Stimulated activated naive CD8-positive, alpha-beta T cell treated with anti-CD3 and anti-CD28 coated beads, Interleukin-15, Interleukin-2, amounts not matched to agents 100 U/mL and 50 U/mL, for 24 hours (primary cell): ENCODE measurements at places on chromosomes 12 and 14.

DNA sequence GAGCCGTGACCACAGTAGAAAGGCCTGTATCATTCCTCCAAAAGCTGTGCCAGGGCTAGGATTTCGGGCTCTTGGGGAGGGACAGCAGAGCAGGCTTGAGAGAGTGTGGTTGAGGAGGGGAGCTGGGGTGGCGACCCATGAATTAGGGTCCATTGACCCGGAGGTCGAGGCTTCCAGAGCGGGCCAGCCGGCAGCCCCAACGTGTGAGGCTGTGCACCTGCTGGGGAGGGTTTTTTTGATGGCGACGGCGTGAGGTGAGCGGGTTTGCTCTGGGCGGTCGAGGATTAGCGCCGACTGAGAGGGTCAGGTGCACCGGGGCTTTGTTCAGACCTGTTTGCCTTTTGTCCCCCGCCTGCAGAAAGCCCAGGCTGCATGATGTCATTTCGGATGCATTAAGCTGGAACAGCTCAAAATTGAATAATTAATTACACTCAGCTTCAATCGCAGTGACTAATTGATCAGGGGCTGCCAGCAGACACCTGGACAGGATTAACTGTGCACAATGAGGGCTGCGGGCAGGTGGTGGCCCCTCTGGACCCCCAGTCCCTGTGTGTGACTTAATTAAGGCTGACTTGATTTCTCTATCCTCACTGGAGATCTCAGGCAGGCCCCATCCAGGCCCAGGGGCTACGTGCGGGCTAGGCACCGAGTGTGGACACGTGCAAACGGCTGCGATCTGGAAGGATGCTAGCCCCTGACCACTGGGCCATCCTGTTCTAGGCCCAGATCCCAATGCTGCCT, 42.1 kb upstream of the MEG3 start:
- DNase-seq: no peak

DNA sequence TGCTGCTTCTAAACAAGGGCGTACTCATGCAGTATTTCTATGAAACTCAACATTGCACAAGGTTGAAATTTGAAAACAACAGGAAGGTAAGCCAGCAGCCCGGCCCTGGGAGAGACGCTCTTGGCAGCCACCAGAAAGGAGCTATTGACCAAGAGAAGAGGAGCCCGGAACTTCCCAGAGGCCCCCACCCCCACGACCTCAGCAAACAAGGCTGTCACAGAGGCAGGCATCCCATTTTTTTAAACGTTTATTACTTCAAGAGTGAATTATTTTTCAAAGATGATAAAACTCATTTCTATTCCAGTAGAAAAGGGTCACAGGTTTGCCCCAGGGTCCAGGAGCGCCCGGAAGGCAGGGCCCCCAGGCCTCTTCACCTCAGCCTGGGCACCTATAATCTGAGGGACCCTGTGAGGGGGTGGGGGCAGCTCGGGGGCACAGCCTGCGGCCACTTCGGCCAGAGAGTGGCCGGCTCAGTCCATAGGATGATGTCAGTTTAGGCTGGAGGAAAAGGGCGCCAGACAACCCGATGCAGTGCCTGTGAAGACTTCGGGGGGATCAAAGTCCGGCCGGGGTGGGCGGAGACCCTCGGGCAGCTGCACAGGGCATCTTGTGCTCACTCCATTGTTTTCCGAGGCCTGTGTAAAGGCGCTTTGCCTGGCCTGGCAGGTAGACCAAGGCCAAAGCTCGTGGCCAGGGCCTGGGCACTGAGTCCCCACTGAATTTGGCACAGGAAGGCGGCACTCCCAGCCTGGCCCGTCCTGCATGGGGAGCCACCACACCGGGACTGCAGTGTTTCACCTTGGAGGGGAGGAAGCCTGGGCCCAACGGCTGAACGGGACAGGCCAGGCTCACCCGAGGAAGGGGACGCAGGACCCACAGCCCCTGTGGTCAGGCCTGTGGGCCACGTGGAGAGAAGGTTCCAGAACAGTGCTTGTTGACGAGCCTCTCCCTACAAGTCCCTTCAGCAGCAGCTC, 86.0 kb downstream of the SCARB1 start:
- DNase-seq: no peak

DNA sequence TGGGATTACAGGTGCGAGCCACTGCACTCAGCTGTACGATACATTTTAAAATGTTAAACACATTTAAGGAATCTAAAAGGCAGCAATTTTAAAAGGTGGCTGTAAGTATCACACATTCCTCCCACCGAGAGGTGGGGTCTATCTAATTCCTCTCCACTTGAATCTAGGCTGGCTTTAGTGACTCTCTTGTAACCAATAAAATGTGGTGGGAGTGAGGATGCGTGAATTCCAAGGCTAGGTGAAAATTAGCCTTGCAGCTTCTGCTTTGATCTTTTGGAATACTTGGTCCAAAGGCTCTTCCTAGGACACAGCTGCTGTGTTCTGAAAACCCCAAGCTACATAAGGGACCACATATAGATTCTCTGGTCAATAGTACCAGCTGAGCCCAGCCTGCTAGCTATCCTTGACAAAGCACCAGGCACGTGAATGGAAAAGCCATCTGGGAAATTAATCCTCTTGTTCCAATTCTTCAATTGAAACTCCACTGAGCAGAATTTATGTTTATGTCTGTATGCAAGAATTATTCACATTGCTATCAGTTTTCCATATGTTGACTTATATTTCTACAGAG, 8.8 kb upstream of the GPRC5D start:
- no peak for DNase-seq

DNA sequence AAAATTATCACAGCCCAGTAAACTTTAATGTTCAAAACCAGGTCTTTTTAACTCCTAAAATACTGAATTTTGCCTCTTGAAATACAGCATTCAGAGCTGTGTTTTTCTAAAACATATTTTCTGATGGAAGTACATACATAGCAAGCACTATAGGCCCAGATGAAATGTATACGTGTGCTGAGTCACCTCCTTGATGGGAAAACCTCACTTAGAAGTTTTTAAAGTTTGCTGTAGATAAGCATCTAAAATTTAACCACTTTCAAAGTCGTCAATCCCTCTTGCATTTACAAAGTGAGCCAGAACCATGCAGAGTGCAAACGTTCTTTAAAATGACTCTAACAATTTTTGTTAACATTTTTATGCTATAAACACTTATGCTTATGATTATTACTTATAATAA, 618.8 kb downstream of the RPS29 start:
- DNase-seq: no peak

DNA sequence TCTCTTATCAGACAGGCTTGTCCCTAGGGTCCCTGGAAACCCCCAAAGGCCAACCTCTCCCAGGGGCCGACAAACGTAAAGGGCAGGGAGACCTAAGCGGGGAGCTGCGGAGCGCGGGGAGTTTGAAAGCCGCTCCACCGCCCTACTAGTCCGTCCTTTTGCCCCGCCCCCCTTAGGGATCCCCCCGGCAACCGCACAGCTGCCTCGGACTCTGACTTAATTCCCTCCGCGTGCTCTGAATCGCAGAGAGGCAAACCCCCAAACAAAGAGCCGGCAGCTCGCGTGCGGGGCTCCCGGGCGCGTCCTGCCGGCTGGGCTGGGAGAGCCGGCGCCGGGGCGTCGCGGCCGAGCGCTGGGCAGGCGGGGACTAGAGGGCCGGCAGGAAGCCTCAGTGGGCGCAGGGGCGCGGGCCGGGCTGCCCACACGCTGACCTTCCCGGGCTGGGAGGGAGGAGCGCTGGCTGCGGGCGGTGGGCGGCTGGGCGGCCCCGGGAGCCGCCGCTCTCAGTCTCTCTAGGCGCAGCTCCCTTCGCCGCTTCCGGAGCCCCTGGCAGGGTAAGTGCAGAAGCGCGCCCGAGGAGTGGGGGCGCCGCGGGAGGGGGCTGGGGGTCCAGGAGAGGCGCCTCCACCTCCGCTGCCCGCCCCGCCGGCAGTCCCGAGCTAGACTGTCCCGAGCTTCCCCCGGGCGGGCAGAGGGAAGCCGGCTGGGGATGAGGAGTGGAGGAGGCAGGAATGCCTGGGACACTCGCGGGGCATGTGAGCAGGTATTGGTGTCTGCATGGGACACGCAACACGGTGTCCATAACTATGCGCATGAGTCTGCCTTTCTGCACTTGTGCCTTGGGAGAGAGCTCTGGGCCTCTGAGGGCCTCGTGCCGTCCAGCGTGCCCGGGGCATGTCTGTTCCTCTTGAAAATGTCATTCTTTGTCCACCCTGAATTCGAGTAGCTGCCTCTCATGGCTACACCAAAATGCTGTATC, at the start of gene TSPAN11:
TSS of gene TSPAN11 (plus strand) at position 506 of the 979 bp plus-strand sequence. CDS start 27,244 bp downstream, outside the sequence.
- peak; percentile 30 for DNase-seq
